ENCODE measurements at places on chromosomes 16 and 17.

DNA sequence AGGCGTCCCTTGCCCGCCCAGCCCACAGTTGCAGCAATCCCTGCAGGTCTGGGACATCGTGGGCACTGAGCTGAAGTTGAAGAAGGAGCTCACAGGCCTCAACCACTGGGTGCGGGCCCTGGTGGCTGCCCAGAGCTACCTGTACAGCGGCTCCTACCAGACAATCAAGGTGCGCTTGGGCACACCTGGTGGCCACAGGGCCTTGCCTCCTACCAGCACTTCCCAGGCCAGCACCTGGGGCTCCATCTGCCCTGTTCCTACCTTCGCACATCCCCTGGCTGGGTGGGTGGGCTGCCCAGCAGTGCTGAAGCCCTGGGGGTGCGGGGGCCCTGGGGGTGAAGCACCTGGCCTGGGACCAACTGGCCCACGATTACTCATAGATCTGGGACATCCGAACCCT lies 19.9 kb downstream of the TRAF7 start:
- no peak for DNase-seq

- DNase-seq: no peak
Measured at GRCh38 chr17:81854974-81855774, 5.2 kb downstream of the P4HB start.

DNA sequence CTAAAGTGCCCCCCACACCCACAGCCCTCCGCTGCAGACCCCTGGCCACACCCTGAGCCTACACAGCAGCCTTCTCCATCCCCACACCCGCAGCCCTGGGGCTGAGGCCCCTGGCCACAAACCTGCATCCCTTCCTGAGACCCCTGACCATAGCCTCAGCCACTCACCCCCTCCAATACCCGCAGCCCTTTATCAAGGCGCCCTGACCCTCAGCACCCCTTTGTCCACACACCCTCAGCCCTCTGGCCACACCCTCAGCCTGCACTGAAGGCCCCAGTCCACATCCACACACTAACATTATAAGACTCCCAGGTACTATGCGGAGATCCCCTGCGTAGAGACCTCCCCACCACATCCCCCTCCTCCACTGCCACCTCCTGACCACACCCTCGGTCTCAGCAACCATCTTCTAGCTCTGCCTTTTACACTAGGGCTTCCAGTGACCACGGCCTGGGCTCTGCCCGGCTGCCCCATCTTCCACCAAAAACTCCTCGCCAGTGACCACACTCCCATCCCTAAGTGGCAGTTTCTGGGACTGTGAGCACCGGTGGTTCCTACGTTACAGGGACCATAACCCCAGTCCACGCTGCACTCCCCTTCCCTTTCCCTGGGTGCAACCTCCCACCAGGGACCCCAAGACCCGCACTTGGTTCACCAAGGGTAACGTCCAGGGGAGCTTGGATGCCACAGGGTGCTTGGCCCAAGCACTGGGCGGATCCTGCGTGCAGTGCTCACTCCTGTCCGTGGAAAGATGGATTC lies 818 bp downstream of the TPPP3 start:
- DNase-seq: no peak

DNA sequence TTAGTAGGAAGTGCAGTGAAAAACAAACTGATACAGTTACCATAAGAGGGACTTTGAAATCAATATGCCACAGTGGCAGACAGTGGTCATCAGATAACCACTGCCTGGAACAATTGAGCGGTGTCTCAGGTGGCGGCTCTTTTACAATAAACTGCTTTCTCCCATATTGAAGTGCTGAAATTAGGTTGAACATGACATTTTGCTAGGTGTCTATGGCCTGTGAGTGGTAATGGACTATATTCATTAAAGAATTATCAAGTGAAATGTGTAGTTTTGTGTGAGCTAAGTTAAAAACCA lies 214.7 kb downstream of the RPTOR start:
- no peak for DNase-seq

DNA sequence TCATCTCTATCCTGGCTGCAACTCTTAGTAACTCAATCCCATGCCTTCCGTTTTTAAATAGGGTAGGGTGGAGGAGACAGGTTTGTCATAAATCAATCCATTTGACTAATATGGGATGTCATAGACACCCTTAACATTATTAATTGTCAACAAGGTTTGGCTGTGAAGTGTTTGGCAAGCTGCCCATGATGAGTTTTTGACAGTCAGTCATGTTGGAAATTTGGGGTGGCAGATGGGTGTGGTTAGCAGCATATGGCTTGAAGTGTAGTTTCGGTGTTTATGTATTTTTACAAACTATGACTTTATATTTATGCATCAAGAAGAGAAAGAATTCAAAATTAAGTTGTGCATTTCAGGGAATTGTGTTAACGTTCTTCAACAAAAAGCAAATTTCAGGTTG lies 221.8 kb upstream of the CDH5 start:
- DNase-seq: no peak

- no peak for DNase-seq
Measured at GRCh38 chr16:77675464-77676324, 46.6 kb upstream of the NUDT7 start.

DNA sequence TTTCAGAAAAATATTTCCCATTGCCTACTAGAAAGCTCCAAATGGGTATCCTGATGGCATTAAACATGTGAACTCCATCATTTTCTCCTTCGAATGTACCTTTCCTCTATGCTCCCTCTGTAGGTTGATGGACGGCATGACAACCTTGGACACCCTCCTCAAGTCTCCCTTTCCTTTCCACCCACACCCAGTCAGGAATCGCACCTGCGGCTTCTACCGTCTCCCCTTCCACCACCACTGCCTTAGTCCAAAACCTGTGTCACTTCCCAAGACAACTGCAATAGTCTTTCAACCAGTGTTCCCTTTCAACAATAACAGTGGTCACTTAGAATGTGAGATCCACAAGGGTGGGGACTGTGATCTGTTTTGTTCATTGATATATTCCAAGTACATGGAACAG lies 233.1 kb upstream of the AXIN2 start:
- DNase-seq: no peak

DNA sequence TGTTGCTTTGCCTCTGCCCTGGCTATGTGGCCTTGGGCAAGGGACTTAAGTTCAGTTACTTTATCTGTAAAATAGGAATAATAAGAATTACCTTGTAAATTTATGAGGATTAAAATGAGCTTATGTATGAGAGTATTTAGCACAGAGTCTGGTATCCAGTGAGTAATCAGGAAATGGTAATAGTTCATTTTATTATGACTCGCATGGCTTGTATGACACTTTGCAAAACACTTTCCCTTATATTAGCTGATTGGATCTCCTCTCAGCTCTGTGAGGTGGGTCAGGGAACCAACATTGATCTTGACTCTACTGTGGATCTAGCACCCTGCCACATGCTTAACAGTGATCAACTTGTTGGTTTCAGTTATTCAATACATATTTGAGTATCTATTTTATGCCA lies 8.3 kb upstream of the CDH3 start:
- no peak for DNase-seq

GRCh38 chr17:61187038-61187437 lies 212.6 kb upstream of the TBX2 start:
- DNase-seq: no peak

- DNase-seq: no peak
Measured at GRCh38 chr17:78883089-78883532, 19.9 kb downstream of the CEP295NL start.

- DNase-seq: no peak
Measured at GRCh38 chr16:65054457-65054856, 67.4 kb downstream of the CDH11 start.

GRCh38 chr17:80103449-80104085 lies 2.2 kb downstream of the GAA start:
- no peak for DNase-seq

DNA sequence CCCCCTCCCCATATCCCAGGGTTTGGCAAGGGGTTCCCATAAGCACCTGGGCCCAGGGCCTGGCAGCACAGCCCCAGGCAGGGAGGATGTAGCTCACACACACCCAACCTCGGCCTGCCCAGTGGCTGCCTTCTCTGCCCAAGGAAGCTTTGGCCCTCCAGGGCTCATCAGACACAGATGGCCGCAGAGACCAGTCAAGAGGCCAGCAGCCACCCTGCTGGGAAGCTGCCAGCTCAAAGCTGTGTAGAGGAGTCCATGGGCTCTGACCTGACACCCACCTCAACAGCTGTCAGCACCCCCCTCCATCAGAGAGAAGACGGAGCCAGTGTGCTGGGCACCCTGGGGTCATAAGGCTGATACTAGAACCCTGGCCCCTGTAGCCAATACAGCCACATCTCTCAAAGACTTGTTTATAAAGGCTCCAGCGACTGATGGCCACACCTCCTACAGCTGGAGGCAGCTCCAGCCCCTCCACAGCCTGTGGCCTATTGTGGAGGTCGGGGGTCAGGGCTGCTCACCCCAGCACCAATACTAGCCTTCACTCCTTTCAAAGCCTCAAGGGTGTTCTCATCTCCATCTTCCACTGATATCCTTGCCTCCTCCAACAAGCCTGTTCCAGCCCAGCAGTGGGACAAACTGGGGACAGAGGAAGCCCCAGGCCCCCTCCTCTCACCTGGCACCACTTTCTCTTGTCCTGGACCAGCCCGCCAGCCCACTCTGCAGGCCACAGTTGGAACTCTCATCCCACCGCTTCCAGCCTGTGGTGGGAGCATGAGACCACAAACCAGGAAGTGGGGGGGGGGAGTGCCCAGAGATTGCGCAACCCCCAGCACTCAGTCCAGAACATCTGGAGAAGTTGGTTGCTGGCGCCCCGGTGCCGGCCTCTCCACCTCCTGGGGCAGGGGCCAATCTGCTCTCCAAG lies 2.2 kb upstream of the MPG start:
- DNase-seq: no peak

DNA sequence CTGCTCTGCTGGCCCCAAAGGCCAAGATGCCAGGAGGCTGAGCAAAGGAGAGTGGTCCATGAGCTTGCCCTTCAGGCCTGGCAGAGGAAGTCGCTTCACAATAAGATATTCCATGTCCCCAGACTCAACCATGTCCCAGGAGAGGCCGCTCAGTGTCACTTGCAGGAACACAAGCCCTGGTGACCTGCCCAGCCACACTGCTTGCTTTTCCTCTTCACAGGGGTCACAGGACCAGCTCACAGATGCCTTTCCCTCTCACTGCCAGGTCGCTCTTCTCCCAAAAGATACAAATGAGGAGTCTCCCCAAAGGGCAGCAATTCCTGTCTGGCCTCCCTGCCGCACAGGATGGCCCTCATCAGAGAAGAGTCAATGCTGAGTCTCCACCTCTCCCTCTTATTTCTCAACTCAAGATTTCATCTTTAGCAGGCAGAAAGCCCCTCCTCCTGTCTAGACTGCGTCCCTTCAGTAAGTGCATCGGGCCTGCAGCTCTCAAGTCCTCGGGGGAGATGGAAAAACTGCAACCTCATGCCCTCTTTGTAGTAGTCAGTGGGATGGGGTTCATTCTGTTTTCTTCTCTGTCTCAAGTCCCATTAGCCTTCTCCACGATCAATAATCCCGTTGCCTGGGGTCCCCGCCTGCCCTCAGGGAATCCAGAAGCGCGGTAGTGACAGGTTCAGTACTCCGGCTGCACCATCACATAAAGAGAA lies 5.0 kb downstream of the JUP start:
- DNase-seq: no peak

- no peak for DNase-seq
Measured at GRCh38 chr16:57472665-57473060, 10.2 kb downstream of the POLR2C start.

- DNase-seq: no peak
Measured at GRCh38 chr16:75038036-75038858, 39.4 kb downstream of the ZNRF1 start.

GRCh38 chr16:69706256-69706974 lies 19.9 kb downstream of the NQO1 start:
- DNase-seq: no peak

DNA sequence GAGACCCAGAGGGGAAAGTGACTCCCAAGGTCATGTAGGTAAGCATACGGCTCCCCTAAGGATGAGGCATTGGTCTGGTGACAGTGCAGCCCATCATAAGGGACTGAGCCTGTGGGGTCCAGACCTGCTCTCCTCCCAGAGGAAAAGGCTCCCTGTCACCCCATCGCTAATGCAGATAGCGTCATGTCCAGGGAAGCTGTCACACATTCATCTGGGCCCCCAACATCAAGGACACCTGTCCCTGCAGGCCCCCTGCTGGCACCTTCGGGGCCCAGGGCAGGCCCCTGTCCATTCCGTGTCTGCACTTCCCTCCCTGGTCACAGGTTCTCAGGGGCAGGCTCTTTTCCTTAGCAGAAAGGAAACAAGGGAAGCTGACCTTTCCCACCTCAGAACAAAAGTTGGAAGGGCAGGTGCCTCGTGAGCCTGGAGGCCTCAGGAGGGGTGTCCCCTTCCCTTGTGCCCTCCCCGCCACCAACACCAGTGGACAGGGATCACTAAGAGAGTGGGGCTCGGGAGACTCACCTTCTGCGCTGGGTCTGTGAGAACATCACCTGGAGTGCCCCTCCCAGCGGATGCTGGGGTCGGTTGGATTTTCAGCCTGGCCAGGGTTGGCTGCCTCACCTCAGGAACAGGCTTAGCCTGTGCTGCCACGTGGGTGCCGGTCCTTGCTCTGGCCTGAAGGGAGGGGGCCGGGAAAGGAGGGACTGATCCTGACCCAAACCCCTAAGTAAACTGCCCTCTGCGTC lies 17.3 kb upstream of the LASP1NB start:
- DNase-seq: no peak

DNA sequence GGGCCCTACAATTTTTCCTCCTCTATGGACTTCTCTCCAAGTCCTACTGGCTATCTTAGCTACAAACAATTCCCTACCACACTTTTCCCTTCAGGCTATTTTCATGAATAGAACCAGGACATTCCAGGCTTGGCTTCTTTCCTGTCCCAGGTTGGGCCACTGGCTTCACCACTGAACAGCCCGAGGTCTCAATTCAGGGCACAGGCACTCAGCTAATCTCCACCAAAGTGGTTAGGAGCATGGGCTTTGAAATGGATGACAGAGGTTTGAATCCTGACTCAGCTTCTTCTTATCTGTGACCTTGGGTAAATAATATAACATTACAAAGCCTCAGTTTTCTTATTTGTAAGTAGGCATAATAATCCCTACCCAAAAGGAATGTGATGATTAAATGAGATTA lies 50.9 kb upstream of the ZNF629 start:
- no peak for DNase-seq

DNA sequence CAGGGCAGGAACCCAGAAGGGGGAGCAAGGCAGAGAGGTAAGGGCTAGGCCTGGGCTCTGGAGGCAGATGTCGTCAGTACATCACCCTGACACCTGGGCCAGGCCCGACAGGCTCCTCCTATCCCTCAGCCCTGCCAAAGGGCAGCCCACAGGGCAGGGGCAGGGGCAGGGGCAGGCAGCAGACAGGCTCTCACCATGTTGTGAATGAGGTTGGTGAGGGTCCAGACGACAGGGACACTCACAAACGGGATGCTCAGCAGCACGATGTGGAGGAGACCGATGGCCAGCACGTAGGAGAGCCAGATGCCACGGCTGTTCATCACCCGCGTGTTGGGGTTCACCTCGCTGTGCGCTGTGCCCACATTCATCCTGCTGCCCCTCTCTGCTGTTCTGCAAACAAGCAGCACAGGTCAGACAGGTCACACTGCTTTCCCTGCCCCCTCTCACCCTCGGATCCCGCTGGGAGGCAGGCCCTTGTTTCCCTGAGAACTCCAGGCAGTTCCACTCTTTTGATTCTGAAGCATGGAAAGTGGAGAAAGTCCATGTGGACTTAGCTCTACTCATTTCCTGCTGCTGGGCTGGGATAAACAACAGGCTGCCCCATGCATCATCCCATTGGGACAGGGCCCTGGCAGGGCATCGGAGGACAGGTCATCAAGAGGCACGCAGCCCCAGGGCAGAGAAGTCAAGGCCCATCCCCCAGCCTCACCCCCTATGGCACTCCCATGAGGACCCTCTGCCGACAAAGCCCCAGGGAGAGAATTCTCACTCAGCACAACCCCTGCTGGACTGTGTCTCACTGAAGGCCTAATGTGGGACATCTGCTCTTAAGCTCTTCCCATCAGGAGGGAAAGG lies 3.3 kb downstream of the ORMDL3 start:
- DNase-seq: no peak
